ENCODE measurements at places on chromosomes 6 and 20.

DNA sequence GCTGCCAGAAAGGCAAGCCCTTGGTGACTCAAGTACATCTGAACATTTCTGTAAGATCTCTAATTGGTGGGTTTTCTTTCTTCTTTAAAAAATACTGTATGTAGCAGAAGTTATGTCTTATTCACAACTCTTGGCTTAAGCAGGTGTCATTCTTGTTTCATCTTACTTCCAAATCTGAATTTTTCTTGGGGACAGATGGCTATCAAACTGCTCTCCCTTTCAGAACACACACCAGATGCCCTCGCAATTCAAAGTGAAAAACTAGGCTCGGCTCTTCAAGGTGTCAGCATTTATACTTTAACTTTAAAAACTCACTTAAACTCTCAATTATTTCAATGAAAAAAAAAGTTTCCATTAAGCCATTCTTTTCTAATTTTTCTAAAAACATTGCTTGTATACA, 49.7 kb downstream of the PAK5 start:
- no peak for DNase-seq

- DNase-seq = no peak
Observed at GRCh38 chr6:37643851-37644672, 53.6 kb downstream of the MDGA1 start.

- no peak for DNase-seq
Observed at GRCh38 chr6:29462022-29462421, 5.1 kb downstream of the OR2H1 start.

- no peak for DNase-seq
Observed at GRCh38 chr6:137696765-137697164, 170.3 kb upstream of the TNFAIP3 start.

- no peak for DNase-seq
Observed at GRCh38 chr20:15496501-15497039, 1076.7 kb downstream of the KIF16B start.

DNA sequence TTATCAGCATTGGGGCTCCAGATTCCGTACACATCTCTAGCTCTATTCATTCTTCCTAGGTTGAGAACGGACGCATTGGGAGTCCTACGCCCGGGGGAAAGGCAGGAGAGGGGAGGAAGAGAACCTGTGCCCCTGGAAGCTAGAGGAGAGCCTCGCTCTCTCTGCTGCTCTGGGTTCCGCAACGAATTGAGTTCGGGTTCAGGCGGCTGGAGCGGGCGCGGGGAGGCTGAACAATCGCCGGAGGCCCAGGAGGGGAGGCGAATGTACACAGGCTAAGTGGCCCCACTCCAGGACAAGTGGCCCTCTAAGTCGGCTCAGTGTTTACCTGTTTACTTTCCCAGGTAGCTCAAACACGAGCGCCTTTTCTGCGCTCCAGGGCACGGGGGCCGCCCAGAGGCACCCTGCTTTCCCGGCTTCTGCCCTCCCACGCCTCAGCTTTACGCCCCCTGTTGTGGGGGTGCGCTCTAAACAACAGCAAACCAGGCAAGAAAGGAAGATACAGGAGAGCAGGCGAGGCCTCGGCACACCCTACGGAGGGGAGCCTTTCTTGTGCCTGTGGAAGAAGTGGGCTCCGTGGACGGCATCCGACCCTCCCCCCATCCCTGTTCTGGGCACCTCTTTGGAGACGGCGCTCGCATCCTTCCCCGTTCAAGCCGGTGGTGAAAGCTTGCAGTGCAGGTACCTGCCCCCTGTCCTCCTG, 4.6 kb upstream of the NKX2-2 start:
- peak; percentile 56 for DNase-seq

DNA sequence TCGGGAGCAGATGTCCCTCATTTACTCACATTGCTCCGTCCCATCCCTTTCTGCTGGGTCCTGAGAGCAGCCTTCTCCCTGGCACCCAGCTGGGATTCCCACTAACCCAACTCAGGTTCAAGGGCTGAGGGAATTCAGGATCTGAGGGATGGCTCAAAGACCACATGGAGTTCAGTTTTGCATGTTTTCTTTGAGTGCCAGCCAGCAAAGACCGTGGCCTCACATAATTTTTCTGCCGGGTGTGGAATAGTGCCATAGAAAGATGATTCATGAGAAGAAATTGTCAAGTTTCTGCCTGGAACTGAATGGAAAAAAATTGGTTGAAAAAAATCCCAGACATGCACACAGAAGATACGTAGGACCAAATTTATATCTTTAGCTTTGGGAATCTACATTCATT, 168.6 kb downstream of the CD83 start:
- no peak for DNase-seq

DNA sequence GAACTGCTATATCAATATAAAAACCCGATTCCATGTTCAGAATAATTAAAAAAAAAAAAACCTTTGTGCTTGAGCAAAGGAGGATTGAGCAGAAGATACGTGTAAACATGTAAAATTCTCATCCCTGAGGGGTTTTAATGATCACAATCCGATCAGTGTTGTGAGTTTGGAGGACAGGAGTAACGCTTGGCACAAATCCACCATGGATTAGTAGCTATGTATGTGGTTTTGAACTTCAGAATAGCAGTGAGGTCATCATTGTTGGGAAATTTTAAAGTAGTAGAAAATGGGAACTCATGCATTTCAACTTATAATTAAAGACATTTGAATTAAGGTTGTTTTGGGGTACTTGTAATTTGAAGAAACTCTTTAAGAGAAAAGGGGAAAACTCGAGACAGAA, 203.2 kb downstream of the RPS12 start:
- DNase-seq = no peak

DNA sequence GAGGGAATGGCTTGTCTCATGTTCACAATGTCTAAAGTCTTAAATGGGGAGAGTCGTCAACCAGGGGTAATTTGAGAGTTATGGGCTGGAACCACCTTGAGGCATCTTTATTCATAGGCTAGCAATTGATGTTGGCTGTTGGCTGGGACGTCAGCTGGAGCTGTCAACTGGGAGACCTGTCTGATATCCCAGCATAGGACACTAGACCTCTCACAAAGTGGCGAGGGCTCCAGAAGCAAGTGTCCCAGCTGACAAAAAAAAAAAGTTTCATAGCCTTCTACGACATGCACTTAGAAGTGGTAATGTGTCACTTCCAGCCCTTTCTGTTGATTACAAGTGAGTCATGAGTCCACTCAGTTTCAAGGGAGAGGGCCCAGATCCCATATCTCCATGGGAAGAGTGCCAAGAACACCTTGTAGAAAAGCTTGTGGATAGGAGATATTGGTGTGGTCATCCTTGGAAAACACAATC, 278.0 kb downstream of the ESR1 start:
- DNase-seq = no peak

DNA sequence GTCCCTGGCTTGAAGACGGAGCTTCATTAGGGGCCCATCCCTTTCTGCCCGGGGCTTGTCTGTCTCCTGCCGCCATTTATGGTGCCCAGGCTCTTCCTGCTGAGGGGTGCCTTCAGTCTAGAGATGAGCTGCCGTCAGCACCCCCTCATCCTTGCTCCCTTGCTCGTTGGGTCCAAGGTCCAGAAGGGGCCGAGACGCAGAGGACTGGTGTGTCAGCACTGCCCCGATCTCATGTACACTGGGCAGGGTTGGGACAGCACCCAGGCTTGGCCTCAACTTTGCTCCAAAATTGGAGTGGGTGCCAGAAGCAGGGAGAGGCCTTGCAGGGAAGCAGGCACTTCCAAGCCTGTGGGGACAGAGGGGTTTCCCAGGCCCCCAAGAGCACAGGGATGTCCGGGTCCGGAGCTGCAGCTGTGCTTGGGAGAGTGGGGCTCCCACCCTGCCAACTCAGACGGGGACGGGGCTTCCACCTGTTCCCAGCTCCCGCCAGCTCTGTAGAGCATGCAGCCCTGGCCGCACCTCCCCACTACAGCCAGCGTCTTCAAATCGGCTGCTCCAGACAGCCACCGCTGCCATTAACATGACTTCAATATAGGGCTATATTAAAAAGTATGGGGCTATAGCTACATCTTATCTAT, 488.8 kb downstream of the TENT5A start:
- no peak for DNase-seq

GRCh38 chr6:155493694-155494143, 38.1 kb upstream of the NOX3 start:
- no peak for DNase-seq

DNA sequence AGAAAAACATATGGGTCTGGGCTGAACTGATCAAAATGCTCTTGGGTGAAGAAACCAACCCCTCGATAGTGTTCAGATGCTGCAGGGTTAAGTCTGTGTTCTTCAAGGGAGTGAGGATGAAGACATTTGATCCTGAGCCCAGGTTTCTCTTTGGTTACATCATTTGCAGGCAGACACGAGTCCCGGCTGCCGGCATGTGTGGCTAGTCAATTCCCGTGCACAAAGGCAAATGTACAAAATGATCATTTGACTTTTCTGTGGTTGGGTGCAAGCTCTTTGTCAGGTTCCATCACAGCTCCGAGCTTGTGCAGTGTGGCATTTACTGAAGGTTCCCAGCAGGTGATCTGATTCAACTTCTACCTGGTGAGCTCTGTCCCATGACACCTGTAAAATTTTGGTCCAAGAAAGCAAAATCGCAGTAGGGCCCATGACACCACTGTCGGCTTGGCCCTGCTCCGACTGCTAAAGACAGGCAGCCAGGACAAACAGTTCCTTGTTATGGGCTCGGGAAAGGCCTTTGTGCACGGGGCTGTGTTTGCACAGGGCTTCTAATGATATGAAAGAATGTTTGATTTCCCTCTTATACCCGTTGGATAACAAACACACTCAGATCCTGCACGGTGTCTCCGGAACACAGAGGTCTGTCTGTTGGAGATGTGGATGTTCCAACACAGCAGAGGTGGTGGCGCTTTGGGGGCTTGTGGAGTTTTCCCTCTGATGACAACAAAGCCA, 46.9 kb downstream of the GJA10 start:
- DNase-seq = no peak

DNA sequence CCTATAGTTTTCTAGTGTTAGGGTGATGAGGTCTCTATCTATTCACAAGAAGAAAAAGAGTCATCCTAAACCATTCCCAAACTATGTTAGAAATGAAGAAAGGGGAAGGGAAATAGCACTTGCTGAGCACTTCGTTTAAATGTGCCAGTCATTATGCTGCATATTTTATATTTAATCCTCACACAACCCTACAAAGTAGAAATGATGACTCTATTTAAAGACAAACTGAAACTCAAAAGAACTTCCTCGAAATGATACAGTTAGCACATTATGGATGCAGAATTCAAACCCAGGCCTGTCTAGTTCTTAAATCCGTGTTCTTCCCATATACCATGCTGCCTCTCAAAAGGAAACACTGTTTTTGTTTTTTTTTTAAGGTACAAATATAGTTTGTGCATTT, 174.6 kb downstream of the GMPR start:
- DNase-seq = no peak

- DNase-seq = no peak
Observed at GRCh38 chr6:54718541-54719023, 128.0 kb upstream of the FAM83B start.

DNA sequence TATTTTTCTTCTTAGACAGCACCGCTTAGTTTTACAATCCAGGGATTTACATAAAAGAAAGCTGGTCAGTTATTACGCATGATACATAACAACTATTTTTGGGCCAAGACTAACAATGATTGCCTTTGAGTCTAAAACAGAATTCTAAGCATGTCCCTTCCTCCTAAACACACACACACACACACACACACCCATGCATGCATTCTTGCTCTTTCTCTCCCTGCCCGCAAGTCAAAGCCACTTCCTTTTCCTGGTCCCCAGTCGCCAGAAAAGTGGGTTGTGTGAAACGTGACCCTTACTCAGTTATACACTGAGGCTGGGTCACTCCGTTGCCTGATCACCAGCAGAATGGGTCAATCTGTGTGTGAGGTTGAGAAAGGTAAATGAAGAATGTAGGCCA, 31.4 kb downstream of the FYN start:
- DNase-seq = no peak

GRCh38 chr20:8331740-8332412, 199.8 kb downstream of the PLCB1 start:
- peak; percentile 50 for DNase-seq

GRCh38 chr20:703006-703405, 27.4 kb upstream of the SCRT2 start:
- no peak for DNase-seq

DNA sequence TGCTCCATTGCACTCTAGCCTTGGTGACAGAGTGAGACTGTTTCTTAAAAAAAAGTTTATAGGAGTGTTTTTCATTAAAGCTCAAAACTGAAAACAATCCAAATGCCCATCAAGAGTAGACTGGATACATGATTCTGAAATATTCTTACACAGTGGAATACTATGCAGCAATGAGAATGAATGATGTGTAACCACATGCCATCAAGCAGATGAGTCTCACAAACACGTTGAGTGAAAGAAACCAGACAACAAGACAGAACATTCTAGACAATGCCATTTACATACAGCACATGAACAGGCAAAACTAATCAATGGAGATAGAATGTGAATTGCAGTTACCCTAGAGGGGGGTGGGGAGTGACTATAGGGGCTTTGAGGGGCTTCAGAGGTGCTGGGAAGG, 72.4 kb downstream of the TOX2 start:
- DNase-seq = no peak

DNA sequence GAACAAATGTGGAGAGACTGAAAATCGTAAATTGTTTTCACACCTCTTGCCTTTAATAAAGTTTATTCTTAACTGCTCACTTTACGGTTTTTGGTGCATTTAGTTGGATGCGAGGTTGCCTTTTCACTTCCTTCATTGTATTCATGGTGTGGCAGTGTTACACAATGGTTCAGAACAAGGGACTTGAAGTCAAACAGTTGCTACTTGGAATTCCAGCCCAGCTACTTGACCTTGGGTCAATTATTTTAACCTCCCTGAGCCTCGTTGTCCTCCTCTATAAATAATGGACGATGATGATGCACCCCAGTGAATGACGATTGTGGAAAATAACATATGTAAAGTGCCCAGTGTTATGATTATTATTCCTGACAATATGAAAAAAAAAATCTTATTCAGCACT, 72.3 kb downstream of the CARMIL1 start:
- no peak for DNase-seq

DNA sequence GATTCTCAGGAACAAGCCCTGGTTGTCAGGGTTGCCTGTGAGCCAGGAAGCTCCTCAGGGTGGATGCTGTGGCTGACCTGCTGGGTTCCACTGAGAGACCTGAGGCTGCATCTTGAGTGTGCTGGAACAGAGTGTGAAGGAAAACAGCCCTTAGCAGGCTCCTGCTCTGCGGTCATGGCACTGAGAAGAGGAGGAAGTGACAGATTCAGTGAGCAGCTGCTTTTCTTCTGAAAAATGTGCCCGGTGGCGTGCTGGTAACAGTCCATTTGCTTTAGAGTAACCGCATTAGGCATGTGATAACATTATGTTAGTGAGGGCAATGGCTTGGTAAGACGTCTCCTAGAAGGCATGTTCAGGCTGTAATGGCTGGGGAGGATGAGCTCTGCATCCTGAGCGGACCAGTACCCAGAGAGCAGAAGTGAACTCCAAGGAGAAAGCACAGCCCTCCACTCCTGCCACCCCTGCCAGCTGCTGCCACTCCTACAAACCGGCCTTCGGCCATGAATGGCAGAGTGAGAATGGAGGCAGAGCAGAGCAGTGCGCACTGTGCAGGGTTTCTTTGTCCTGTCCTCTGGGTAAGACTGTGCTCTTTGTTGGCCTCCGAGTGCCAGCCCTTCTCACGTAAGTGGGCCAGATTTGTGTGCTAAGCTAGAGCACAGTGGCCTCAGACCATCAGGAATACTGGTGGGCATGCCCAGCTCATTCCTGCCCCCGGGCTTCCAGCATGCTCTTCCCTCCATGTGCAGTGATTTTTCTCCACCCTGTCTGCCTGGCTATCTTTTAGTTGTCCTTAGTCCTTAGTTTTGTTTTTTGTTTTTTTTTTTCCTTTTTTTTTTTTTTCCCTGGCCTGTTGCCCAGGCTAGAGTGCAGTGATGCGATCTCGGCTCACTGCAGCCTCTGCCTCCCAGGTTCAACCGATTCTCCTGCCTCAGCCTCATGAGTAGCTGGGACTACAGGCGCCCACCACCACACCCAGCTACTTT, 98.1 kb upstream of the VSTM2L start:
- peak; percentile 35 for DNase-seq
